ENCODE measurements at places on chromosomes 16 and 17.

DNA sequence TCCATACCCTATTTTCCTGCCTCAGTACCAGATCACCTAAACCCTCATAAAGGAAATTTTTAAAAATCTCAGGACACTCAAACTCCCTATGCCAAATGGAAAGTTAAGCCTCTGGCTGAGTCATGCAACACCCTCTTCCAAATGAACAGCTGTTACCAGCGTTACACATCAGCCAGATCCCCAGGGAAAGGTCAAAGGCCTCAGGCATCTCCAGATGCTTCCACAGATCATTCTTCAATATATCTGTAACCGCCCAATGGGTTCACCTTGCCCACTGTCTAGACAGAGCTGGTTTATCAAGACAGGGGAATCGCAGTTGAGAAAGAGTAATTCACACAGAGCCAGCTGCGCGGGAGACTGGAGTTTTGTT is 29.1 kb upstream of the SHCBP1 start:
- DNase-seq: no peak

DNA sequence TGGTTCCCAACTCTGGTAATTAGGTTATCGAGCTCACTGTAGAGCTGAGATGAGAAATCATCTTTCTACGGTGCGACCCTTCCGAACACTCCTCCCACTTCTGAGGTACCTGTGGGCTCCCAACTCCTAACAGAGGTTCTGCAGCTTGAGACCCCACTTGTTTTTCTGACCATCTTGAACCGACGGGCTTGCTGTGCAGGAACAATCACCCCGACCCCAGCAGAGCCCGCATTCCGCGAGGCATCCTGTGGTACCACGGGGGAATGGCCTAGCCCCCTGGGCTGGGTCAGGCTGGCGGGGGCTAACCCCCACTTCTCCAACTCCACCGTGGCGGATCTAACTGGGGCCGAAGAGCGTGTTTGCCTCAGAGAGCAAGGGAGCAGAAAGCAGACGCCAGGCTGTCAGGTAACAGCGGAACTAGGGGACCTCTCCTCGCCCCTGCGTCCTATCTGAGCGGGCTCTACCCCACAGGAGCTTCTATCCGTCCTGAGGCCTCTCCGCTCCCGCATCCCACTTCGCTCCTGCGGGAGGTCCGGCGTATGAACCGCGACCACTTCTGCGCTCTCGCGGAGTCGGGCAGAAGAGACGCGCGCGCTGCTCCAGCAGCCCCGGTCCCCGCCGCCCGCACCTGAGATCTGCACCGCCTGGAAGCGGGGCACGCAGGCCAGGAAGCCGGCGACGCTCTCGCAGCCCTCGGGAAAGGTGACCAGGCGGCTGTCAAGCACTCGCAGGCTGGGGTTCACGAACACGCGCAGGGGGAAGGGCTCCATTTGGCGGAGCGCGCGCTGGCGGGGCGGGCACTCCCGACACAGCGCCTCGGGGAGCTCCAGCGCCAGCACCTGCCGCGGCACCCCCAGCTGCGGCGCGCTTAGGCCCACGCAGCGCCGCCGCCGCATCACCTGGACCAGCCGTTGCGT is 761 bp downstream of the PDF start:
- DNase-seq: no peak

DNA sequence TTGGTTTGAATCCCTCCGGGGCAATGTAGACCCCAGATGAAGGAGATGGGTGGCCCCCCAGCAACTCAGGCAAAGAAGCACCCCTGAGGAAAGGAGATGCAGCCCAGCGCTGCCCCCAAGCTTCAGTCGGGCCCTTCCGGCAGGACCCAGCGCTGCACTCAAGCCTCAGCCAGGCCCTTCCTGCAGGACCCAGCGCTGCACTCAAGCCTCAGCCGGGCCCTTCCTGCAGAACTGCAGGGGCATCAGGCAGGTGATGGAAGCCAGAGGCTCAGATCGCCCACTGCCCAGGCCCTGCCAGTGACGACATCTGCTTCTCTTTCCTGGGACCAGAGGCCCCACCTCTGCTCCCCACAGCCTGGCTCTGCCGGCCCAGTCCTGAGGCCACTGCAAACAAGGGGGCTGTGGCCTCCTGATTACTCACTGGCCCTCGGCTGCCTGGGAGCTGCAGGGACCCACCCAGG is 7.8 kb downstream of the SOX8 start:
- DNase-seq: no peak

DNA sequence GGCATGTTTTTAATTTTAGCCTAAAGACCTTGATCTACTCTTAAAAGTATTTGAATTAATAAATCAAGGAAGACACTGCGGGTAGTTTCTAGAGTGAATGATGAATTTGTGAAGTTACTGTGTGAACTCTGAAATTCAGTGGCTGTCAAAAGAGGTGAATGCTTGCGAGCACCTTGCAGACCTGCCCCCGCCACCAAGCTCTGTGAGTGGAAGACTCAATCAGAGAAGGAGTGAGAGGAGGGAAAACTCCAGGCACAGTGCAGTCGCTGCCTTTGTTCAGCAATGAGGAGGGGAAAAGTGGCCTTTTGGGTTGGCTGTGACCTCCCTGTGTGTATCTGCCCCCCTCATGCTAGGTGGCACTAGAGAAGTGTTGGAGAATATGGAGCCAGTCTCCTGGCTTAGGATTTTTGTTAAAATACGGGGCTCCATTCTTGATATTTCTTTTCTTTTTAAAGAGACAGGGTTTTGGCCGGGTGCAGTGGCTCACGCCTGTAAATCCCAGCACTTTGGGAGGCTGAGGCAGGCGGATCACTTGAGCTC is 53.0 kb downstream of the LDHD start:
- DNase-seq: no peak

DNA sequence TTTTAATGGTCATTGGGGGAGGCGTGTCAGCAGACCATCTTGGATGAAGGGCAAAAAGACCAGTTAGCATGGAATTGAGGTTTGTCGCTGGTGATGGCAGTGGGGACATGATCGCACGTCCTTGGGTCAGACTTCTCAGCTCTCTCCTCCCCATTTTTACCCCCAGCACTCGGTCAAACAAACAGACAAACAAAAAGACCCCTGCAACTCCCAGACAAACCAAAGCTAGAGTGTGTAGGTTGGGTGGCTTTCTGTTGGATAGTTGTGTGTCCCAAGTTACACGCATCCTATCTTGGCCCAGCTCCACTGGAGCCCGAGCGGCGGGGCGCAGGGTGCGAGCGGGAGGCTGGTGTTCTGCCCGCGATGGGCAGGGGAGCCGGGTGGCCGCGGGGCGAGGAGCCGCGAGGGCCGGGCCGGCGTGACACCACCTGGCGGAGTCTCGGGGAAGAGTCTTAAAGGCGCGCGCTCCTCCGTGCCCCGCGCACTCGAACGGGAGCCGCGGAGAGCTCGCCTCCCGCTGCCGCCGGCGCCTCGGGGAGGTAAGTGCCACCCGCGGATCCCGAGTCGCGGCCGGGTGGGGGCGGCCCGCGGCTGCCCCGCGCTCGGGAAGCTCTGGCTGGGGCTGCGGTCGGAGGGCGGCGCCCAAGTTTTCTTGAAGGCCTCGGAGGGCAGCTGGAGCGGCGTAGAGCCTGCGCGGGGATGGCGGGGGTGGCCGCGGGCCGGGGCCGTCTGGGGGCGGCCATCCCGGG is 18.5 kb upstream of the NTN1 start:
- DNase-seq: no peak

DNA sequence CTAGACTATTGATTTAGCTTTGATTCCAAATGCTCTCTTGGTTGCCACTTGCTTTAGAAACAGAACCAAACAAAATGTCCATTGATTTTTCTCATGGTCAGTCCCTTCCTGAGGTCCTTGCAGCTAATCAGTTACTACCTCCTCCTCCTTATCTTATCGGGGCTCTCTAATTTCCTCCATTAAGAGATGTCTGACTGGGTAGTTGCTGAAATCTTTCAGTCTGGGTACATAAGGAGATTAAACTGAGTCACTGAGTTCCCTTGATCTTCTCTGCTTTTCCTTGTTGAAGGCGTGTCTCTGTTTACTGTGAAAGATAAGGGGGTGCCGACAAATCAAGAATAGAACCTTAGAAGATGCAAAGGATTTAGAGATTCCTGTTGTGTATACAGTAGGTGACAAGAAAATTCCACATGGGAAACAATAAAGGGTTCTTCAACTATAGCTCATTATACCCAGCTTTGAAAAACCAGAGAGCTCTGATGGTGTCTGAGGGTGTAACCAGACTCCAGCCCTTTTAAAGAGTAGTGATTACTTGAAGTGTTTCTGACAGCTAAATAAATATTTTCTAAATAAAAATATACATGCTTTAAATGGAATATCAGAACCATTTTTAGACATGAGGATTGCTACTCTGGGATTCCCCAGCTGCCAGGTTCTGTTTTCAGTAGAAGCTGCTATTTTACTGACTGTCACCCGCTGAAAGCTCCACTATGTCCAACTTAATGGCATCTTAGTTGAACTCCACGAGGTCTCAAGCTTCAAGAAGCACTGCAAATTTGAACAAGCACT is 791.3 kb upstream of the SOX9 start:
- DNase-seq: no peak

DNA sequence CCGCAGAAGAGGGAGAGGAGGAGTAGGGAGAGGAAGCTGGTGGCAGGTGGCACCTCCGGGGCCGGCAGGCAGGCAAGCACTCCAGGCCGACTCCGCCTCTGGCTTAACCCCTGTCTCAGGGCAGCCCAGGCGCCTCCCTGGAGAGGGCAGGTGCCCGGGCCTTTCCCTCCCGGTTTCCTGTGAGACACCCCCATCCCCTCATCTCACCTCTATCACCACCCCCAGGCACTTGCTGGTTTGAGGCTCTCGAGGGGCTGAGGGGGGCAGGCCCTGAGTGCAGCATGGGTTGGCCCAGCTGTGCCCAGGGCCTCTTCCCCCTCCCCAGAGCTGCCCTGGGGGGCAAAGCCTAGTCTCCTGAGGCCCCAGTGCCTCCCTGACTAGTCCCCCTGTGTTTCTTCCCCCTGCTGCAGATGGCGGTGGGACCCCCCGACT is 6.0 kb downstream of the DOC2A start:
- no peak for DNase-seq

DNA sequence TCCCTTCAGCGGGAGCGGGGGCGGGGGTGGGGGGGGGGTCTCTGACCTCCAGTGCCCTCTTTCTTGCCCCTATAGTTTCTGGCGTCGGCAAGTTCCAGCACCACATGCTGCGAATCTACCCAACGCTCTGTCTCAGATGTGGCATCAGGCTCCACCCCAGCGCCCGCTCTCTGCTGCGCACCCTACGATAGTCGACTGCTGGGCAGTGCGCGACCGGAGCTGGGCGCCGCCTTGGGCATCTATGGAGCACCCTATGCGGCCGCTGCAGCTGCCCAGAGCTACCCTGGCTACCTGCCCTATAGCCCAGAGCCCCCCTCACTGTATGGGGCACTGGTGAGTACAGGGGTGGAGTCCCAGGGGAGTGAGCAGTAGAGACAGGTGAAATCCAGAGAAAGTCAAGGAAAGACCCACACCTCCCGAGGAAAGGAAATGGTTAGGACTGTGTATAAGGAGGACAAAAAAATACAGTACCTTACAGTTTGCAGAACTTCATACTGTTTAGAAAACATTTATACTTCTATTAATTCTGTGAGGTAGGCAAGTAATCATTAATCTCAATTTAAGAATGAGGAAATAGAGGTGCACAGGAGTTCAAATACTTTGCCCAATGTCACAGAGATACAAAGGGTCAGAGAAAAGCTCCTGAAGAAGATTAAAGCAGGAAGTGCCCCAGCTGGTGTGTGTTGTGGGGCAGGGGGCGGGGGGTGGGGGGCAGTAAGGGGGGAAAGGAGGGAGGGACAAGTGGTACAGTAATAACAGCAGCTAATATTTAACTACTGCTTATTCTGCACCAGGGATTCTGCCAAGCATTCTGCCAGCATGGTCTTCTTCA is 2.5 kb downstream of the IRX6 start:
- DNase-seq: no peak

DNA sequence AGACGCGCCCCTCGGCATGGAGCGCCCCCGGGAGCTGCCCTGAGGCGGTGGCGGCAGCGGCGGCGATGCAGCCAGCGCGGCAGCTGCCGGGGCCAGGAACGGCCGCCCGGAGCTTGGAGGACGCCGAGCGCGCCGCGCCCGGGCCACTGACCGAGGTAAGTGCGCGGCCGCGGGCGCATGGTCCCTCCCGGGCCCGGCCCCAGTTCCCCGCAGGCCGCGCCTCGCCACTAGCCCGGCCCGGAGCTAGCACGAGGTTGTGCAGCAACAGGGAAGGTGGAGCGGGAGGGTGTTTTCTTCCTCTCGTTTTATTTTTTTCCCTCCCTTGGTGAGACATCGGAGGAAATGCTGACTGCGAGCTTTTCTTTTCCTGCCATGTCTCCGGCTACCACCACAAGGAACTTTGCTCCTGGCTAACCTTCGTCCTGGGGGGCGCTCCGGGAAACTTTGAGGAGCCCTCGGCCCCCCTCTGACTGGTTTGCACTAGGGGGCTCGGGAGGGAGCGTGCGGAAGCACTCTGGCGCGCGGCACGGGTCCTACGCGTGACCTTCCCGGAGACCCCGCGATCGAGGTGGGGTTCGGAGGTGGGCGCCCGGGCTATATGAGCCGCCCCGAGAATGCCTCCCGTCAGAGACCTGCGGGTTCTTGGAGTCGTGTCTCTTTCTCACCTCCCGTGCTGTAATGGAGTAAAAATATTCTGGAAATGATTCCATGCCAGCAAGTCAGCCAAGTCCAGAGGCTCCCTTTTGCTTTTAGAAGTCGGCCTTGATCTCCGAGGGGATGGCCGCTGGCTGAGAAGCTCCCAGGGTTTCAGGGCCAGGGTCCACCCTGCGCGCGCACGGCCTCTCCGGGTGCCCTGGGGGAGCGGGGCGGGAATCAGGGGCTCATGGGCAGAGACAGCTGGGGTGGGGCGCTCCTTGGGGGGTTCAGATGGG is 868 bp downstream of the KCNJ12 start:
- DNase-seq: no peak

DNA sequence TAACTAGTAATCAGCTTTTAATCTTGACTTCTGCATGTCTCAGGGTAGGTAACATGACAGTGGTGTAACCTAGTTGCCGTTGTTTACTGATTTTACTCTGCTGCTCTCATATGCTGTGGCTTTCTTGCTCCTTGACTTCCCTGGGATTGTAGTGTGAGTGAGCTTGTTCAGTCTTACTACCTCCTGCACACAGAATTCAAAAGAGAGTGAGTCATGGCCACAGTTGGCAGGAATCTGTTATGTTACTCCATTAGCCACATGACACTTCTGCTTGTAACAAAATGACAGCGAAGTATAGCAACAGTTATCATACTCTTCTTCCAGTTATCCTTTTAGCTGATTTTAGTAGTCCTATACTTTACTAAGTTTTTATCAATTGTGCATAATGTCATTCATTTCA is 18.8 kb downstream of the TNRC6A start:
- no peak for DNase-seq

GRCh38 chr16:31386157-31386984 is 6.8 kb upstream of the ITGAD start:
- no peak for DNase-seq

- DNase-seq: no peak
These were observed 12.7 kb downstream of the SLC5A11 start for GRCh38 chr16:24858219-24859041.

GRCh38 chr16:4200781-4201137 is 41.1 kb downstream of the SRL start:
- no peak for DNase-seq

GRCh38 chr17:45018848-45019711 is 32.4 kb downstream of the DCAKD start:
- no peak for DNase-seq

- DNase-seq: no peak
These were observed 7.8 kb upstream of the RNASEK start for GRCh38 chr17:7004398-7005253.

GRCh38 chr17:38578229-38579082 is 27.3 kb downstream of the SRCIN1 start:
- no peak for DNase-seq
